T47D (cell line): ENCODE measurements at places on chromosomes 16 and 17.

- DNase-seq, result no peak
Observed at GRCh38 chr16:27286451-27286850, 17.9 kb upstream of the NSMCE1 start.

GRCh38 chr17:4206962-4207361, 56.8 kb downstream of the ANKFY1 start:
- no peak for DNase-seq

DNA sequence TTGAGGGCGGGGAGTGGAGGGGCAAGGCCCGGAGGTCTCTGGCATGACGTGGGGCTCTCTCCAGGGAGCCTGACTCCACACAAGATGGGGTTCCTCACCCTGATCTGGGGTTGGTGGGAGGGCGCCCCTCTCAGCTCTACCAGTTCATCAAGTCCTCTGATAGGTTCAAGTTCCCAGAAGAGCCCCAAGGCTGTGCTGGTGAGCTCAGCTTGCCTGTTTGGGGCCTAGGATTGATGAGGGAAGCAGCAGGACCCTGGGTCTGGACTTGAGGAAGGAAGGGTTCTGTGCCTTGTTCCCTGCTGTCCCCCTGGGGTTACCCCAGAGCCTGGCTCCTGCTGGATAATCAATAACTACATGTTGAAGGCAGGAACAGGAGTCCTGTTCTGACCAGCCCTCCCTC, 3.5 kb downstream of the MGAT5B start:
- DNase-seq, result no peak

DNA sequence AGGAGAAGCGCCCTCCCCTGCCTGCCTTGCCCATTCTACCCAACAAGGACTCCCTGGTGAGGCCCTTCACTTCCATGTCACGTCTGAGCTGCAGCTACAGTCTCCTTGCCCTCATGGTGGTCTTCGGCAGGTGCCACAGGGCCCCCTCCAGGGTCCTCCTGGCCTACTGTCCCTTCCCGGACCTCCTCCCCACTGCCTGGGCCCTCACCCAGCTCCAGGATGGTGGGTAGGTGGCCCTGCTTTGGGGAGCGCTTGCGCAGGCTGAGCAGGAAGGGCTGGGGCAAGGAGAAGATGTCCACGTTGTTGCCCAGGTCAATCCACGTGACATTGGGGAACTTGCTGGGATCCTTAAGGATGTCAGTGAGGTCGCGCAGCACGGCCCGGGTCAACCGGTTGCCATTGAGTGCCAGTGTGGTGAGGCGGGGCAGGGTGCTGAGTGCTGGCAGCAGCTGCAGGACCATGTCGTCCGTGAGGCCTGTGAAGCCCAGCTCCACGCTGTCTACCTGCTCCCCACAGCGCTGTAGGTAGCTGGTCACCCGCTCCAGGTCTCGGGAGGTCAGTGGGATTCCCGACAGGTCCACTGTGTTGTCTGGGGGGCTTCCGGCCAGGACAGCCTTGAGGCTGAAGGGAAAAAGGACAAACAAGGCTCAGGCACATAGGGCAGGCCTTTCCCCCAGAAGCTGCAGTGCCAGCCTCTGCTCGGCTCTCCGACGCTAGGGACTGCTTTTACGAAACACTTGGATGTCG, 28.3 kb downstream of the TRPV2 start:
- no peak for DNase-seq

- no peak for DNase-seq
Observed at GRCh38 chr16:64428463-64429113, 693.3 kb downstream of the CDH11 start.

- no peak for DNase-seq
Observed at GRCh38 chr16:880471-881171, 80.1 kb upstream of the GNG13 start.

- no peak for DNase-seq
Observed at GRCh38 chr17:46930051-46930450, 7.1 kb downstream of the GOSR2 start.
